A549 treated with AZD2906 at 1 μM for 4 hours (cell line): ENCODE measurements at places on chromosomes 11 and 22. TPM values are rescaled to one million over a fixed set of nuclear protein-coding genes. Genes with fewer than 3 reads are reported as not detected.

TSPAN32 gene
- total RNA-seq, result not detected in 5 replicates

SYT9 gene
- total RNA-seq, result 0.07 to 0.17 TPM (median 0.11 TPM) in 5 replicates

LARGE2 gene
- total RNA-seq, result 1.6 to 3.1 TPM (median 2.6 TPM) in 5 replicates

RCOR2 gene
- total RNA-seq, result 0.62 to 1.2 TPM (median 0.80 TPM) in 5 replicates

OR5AN1 gene
- total RNA-seq, result not detected in 5 replicates

TEX54 gene
- total RNA-seq, result not detected in 5 replicates
